Iris pigment epithelial cell (primary cell): ENCODE measurements at places on chromosomes 16 and 17.
A peak's percentile ranks its signal among the peaks of the same experiment; 100 is the strongest.

GRCh38 chr16:9334103-9334502 lies 242.7 kb downstream of the HAPSTR1 start:
- no peak for DNase-seq

DNA sequence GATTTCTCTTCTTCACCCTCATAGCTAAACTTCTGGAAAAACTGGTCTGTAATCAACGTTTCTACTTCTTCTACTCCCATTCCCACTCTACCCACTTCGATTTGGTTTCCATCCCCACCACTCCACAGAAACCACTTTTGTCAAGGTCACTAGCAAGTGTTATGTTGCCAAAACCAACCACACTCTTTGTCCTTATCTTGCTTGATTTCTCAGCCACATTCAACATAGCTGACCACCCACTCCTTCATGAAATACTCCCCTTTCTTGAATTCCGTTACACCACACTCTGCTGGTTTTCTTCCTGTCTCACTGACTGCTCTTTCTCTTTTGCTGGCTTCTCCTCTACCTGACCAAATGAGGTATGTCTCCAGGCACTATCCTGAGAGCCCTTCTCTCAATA lies 11.9 kb downstream of the IKZF3 start:
- no peak for DNase-seq

DNA sequence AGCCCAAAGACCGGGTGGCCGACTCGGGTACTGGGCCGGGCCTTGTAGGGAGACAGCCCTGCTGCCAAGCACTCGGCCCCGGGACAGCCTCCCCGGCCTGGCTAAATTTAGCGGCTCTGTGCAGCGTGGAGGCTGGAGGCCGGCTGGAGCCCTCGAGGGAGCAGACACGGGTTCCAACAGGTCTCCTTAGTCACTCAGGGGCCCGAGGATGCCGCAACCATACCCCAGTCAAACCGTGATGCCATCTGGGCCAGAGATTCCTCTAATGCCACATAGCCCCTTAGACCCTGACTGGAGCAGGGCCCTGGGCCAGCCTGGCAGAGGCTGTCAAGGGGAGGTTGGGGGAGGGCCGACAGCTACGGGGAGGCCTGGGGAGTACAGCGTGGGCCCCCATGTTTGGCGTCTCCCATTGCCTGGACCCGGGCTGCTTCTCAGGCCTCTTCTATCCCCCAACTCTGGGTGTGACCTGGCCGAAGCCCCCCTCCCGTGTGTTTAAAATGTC lies 2.9 kb upstream of the P2RX1 start:
- DNase-seq: no peak

DNA sequence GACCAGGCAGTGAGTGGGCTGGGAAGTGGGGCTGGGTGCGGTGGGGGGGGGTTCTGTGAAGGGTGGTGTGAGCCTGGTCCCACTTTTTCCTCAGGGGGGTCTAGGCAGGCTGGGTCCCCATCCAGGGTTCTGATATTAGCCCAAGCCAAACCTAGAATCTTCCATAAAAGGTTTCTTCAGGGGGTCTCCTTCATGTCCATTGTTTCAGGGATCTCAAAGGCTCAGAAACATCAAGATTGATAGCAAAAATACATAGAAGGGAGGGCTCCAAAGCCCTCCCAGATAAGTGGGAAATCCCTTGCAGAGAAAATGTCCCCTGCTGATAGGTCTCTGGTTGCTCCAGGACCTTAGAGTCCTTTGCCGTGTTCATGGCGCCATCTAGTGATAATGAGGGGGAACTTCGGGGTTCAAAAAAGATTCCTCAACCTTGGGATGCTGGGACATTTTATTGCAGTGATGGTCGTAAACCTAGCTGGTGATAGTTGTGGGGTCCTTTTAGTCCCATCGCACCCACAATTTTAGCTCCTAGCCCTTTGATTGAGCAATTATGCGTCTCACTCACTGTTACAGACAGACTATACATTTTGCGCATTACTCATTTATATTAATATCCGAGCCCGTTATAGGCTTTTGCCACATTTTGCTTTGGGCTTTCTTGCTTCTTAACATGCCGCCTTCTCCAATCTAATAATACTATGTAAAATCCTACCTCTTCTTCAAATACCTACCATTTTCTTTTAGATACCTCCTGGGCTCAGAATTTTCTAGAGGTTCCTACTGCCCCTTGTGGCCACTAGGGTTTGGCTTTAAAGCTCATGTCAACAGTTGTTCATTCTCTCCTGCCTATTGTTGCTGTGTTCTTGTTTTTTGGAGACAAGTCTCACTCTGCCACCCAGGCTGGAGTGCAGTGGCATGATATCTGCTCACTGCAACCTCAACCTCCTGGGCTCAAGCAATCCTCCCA lies 35.1 kb downstream of the IGF2BP1 start:
- peak; percentile 76 for DNase-seq

DNA sequence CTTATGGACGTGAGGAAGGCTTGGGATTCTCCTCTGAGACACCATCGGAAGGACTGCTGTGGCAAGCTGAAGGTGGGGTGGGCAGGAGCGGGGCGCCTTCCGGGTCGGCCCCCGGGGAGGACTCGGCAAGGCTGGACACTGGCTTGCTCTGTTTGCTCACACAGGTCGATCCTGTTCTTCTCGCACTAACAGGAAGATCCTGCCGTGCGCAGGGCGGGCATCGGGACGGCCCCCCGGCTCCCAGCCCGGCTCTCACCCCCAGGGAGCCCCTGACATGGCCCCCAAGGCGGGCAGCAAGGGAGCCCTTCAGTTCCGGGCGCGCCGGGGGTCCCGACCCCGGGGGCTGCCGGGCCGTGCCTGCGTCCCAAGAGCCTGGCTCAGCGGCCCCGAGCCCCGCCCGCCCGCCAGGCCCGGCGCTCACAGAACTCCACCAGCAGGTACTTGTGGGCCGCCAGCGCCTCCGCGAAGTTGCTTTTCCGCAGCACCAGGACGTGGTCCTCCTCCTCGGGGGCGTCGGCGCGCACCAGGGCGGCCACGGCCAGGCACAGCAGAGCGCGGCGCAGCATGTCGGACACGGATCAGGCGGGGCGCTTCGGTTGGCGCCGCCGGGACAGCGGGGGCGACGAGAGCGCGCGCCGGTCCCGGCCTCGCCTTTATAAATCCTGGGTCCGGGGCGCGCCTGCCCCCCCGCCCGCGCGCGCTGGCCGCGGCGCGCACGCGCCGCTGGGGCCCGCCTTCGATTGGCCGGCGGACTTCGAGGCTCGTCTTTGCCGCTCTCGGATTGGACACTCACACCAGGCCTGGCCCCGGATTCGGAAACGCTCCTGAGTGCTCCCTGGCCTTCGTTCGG lies at the start of gene P4HB:
Gene P4HB, minus strand, starts transcription at position 630 of the 850 bp plus-strand sequence. Its CDS starts 64 bp downstream, at position 566.
- DNase-seq: peak; percentile 17

- peak; percentile 48 for DNase-seq
Observed at GRCh38 chr17:18257268-18257981, 1.1 kb downstream of the FLII start.

GRCh38 chr16:24953306-24953705 lies 61.9 kb downstream of the ARHGAP17 start:
- no peak for DNase-seq

DNA sequence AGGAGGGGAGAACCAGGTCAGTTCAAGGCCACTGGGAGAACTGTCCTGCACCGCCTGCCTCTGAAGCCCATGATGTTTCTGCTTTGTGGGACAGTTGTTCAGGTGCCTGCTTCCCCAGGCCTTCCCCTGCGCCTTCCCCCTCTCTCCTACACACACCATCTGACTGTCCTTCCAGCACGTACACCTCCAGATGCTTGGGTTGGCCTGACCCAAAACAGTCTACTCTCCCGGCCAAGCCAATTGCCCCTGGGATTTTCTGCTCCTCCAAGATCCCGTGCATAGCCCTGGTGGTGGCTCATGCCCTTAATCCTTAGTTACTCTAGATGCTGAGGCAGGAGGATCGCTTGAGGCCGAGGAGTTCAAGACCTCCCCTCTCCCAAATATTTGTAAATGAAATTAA lies 684 bp upstream of the RSAD1 start:
- no peak for DNase-seq

DNA sequence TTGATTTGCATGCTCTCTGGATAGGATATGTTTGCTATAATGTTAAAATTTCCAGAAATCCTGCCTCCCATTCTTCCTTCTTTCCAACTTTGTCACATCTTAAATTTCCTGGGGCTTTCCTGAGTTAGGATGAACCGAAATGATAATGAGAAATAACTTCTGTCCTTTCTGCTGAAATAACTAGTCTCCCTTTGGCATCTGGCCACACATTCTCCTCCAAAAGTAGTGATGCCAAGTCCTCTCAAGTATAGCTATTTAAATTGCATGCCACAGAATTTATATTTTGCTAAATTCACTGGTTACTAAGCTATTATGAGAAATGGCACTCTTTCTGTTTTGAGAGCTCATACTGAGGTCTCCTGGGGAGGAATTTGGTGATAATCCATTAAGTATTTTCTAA lies 30.6 kb downstream of the FAM20A start:
- DNase-seq: no peak

DNA sequence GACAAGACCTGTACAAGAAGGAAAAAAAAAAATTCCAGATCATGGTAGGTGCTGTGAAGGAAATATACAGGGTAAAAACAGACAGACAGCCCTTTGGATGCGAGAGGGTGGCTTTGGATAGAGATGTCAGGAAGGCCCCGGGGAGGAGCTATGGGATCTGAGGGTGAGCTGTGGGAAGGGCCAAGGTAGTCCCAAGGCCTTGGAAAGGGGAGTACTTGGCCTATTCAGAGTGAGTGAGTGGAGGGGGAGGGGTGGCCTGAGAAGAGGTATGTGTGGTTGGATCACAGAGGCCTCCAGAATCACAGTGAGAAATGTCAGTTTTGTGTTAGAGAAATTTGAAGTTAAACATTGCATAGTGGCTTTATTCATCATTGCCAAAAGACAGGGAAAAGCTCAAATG lies 31.2 kb upstream of the AKTIP start:
- no peak for DNase-seq

DNA sequence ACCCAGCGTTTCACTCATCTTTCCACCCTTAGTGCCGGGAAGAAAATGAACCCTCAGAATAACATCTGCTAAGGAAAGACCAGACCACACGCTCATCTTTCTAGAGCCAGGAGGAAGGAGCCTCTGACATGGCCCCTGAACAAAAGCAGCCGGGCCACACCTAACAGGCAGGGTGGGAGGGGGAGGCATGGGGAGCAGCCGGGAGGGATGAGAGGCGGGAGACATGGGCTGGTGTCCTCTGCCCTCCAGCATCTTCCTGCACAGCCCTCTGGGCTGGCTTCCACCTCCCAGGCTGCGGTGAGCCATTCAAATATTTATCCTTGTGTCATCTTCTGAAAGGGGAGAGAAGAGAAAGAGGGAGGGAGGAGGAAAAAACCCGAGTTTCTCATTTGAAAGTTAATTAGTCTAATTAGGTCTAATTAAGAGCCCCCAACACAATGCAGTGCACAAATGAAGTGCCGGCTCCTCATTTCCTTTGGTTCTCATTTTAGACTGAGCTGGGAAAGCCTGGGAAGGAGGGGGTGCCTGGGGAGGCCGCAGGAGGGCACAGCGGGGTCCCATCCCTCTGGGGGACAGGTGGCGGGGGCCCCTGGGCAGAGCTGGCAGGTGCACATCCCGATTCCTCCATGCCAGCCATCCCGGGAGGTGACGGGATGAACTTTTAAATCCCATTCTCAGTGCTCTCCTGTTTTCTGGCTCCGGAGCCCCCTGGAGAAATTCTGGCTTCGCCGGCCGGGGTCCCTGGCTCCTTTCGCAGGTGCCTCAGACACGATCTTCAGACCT lies 90.5 kb downstream of the ENGASE start:
- DNase-seq: no peak

GRCh38 chr16:12898551-12898950 lies 2.8 kb upstream of the SHISA9 start:
- DNase-seq: no peak

DNA sequence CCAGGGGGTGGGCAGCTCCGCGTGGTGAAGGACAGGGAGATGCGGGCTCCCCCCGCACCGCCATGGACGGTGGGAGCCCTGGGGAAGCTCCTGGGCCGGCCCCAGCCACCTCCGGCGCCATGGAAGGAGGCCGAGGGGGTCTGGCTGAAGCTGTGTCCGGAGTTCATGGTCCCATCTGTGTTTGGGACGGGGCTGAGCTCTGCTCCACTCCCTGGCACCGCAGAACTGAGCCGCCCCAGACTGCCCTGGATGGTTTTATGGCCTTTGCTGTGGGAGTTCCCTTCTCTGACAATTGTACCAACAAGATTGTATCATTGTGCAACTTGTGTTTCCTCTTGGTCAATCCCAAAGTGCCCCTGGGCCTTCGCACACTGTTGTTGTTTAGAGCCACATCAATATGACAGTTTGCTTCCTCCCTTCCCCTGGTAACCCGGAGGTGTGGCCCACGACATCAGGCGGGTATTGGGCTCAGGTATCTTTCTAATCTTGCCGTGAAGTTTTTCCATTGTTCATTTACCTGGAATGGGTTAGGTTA lies 942 bp downstream of the KRT23 start:
- DNase-seq: no peak

DNA sequence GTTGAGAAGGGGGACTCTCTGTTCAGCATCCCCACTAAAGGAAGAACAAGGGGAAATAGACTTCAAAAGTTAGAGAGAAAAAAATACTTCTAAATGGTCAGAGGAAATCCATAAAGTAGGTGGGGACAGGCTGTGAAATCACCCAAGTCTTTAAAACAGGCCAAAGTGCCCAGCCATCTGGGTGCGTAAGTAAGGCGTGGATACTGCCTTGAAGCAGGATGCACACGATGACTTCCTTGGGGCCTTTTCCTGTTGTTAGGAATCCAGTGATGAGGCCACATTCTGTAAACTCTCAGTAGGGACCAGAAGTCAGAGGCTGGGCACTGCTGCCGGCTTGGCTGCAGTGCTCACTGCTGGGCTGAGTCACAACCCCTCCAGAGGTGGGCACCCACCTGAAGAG lies 9.2 kb downstream of the AXIN2 start:
- no peak for DNase-seq

- no peak for DNase-seq
Observed at GRCh38 chr17:7803981-7804380, 30.0 kb upstream of the KDM6B start.

GRCh38 chr17:35731917-35732805 lies 722 bp downstream of the RASL10B start:
- peak; percentile 28 for DNase-seq

DNA sequence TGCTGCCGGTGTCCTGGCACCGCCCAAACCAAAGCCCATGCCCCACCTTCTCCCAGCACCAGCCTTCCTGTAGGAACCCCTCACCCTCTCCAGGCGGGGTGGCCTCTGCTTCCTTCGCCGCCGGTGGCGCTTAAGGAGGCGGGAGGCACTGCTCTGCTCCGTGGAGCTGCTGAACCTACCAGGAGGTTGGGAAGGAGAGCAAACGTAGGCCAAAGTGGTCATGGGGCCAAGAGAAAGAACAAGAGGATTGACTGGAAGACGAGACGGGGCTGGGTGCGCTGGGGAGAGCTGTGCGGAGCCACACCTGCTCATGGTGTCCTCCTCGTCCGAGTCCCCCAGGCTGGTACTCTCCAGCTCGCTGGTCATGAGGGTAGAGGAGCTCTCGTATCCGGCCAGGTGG lies 4.8 kb downstream of the DVL2 start:
- no peak for DNase-seq

- DNase-seq: peak; percentile 26
Observed at GRCh38 chr17:79777120-79777893, 641 bp upstream of the CBX2 start.

- peak; percentile 47 for DNase-seq
Observed at GRCh38 chr17:45127548-45128300, 4.6 kb downstream of the PLCD3 start.

- DNase-seq: peak; percentile 64
Observed at GRCh38 chr17:76805319-76805718, 62.9 kb upstream of the MGAT5B start.

GRCh38 chr16:57422026-57422944 lies 17.7 kb downstream of the CCL17 start:
- peak; percentile 65 for DNase-seq

- DNase-seq: no peak
Observed at GRCh38 chr17:30172560-30172959, 55.9 kb downstream of the NSRP1 start.

GRCh38 chr16:72051818-72052217 lies 2.5 kb upstream of the HP start:
- no peak for DNase-seq
